ENCODE measurements at places on chromosomes 1 and 21.

DNA sequence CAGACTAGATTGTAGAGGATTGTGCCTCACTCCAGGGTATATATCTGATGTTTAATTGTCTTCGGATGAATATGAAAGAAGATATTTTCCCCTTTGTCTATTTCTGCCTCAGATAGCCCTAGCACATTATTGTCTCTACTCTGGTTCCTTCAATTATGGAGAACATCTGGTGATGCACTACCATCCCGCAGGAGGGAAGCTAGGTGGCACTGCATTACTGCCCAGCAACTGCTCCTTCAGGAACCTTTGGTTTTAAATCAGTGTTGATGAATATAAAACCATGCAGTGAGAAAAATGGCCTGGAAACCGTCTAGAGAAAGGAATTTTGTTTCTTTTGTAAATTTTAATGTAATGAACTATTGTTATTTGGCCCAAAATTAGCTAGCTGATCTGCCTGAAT, 68.5 kb downstream of the GPR88 start:
- DNase-seq = peak; percentile 65

DNA sequence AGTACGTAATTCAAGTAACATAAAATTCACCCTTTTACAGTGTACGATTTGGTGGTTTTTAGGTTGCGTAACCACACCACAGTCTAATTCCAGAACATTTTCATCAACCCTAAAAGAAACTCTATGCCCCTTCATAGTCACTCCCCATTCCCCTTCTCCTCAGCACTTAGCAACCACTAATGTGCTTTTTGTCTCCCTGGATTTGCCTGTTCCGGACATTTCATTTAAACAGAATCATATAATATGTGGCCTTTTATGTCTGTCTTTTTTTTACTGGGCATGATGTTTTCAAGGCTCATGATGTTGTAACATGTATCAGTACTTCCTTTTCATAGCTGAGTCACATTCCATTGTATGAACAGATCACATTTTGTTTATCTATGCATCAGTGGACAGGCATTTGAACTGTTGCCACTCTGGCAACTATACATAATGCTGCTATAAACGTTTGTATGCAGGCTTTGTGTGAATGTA, 20.8 kb downstream of the OBSCN start:
- peak; percentile 89 for DNase-seq

GRCh38 chr1:223331929-223332328, 32.0 kb downstream of the SUSD4 start:
- DNase-seq = peak; percentile 81

GRCh38 chr1:3365523-3366125, 88.8 kb upstream of the ARHGEF16 start:
- no peak for DNase-seq

DNA sequence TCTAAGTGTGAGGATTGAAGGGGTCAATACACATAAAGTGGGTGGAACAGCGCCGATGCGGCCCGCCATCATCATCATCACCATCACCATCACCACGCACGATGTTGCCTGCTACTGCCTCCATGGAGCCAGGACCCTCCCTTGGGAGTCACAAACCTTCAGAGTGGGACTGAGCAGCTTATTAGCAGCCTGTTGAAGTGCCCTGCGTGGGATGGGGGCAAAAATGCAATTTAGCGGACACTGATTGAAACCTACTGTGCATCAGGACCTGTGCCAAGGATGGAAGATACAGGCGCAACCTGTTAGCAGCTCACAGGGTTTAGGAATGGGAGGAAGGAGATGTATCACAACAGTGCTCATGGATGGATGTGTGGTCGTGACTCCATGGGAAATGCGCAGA, 26.7 kb downstream of the STPG1 start:
- no peak for DNase-seq

GRCh38 chr1:209343511-209343910, 240.0 kb upstream of the CAMK1G start:
- DNase-seq = no peak

GRCh38 chr1:174232761-174233160, 73.4 kb downstream of the RABGAP1L start:
- DNase-seq = no peak

DNA sequence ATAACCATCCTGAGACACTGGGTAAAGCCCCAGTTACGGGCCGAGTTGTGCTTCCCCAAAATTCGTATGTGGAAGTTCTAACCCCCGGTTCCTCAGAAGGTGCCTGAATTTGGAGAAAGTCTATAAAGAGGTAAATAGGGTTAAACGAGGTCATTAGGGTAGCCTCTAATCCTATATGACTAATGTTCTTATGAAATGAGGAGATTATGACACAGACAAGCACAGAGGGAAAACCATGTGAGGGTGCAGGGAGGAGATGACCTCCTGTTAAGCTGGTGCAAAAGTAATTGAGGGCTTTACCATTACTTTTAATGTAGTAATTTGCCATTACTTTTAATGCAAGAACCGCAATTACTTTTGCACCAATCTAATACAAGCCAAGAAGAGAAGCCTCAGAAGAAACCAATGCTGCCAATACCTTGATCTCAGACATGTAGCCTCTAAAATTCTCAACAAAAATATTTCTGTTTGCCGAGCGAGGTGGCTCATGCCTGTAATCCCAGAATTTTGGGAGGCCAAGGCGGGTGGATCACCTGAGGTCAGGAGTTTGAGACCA, 260.8 kb downstream of the GPATCH2 start:
- no peak for DNase-seq

GRCh38 chr1:205343431-205344065, 13.2 kb downstream of the KLHDC8A start:
- no peak for DNase-seq

GRCh38 chr1:195335541-195335940, 1272.7 kb downstream of the KCNT2 start:
- peak; percentile 58 for DNase-seq

DNA sequence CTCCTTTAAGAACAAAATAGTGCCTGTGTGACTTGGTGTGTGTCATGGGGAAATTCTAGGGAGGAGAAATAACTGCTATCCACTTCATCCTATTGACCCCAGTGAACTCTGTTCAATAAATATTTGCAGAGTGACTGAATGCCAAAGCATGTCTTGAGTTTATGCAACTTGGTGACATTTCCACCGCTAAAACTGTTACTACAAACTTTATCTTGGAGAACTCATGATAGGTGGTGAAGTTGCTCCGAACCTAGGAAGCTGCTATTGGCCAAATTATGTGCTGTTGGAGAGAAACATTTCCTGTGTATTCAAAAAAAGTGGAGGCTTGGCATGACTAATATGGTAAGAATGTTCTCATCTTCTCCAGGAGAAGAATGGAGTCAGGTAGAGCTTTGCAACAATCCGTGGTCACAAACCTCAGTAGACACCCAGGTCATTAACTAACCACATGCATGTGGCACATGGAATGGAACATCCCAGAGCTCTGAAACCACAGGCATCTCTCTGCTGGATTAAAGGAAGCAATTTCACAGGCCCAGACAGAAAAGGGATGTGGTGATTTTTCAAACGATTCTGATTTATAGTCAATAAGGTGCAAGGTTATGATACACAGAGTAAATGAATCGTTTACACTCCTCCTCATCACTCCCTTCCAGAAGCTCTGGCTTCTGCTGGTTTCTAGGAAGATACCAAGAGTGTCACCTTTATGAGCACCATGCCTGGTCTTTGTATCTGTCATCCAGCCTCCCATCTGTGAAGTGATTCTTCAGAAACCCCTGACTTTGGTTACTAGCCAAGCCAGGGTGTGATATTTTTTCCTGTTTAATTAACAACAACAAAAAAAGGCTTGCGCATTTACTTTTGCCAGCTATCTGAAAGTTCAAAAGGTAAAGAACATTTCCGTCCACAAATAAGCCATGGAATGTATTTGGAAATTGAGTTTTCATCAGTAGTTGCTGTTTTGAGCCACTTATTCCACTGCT, 361.1 kb downstream of the TGFB2 start:
- DNase-seq = peak; percentile 100

DNA sequence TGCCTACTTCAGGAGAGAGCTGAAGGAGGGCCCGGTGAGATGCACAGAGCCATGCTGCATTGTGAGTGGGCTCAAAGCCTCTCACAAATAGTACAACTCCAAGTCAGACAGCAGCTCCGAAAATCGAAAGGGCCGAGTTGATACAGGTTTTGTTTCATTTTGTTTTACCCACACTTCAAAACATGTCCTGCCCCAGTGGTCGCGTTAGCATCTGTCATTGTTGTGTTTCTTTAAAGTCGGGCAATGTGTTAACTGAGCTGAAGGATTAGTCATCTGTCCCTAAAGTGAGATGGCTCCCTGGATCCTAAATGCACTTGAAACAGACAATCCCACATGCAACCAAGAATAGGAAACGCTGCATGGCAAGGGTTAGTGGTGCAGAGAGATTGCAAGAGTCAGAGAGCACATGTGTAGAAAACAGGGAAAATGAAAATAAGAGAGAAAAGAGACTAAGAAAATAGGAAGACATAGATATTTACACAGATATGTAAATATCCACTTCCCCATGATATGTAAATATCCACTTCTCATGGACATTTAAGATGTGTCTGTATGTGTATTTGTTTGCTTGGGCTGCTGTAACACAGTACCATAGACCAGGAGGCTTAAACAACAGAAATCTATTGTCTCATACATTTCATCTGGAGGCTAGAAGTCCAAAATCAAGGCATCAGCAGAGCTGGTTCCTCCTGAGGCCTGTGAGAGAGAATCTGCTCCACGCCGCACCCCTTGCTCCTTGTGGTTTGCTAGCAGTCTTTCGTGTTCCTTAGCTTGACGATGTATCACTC, 131.4 kb upstream of the RAB4A start:
- no peak for DNase-seq

DNA sequence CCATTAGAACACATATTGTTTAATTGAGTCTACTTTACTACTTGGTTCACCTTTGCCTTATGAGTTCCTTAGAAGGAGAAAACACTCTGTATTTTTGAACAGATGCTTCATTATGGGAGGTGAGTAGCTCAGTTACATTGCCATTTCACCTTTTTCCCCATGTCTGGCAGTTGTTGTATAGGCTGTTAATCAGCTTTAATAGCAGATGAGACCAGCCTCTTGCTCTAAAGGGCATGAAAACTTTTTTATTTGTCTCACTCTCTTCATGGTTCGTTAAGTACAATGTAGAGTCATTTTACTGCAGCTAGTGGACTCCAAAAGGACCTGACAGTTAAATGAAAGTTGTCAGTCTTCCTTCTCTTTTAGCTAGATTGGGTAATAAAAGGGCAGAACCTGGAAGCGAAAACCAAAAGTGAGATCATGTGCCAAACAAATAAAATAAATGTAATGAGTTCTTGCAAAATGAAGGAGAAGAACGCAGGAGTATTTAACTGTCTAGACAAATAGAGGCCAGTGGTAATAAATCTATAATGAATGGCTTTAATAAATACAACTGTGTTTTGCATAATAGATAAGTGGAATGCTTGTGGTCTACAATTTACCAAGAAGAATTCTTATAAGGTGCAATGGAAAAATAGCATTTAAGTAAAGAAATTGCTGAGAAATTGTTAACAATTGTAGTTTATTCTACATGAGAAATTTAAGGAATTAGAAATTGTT, 180.0 kb upstream of the NEGR1 start:
- DNase-seq = no peak

DNA sequence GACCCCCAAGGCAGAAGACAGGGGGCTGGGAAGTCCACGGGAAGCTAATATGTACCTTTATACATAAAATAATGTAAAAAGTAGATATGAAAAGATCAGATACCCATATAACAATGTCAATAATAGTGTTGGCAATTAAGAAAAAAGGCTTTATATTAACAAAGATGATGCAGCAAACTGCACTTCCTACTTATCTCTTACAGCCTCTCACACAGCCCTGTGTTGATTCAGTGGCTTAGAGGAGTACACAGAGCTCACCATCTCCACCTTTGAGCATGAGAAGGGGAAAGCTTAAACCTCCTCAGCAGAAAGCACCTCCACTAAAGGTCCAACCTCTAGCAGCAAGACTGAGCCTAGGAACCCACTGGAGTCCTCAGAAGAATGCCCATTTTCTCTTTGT, 7.2 kb upstream of the VSIG8 start:
- no peak for DNase-seq

DNA sequence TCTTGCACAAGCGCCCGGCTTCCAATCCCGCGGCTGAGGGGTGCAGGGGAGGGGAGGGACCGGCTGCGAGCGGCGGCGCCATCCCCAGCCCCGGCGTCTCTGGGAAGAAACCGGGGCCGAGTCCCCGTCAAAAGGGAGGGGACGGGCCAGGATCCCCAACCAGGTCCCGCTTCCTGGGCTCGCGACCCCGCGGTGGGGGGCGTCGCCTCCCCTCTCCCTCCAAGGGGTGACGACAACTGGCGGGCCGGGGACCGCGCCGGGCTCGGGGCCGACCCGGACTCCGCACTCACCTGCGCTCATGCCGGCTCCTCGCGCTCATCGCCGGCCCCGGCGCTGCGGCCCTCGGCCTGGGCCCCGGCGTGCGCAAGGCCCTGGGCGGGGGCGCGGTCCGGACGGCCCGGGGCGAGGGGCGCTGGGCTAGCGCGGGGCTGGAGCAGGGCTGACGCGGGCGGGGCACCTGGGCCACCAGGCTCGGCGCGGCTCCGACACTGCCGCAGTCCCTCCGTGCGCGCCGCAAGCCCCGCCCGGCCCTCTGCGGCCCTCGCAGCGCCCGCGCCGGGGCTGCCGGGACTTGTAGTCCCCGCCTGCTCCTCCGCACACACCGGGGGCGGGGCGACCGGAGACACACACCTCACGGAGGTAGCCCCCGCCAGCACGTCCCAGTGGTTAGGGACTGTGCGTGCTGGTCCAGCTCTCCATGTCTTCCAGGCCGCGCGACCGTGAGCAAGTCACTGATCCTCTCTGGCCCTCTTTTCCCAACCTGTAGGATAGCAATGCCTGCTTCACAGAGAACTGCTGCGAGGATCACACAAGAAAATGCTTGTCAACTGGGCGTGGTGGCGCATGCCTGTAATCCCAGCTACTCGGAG, at the start of gene ATP13A2:
ATP13A2 (minus strand) TSS at position 490 of the 869 bp plus-strand sequence; CDS start at position 300, 190 bp downstream.
- peak; percentile 67 for DNase-seq

DNA sequence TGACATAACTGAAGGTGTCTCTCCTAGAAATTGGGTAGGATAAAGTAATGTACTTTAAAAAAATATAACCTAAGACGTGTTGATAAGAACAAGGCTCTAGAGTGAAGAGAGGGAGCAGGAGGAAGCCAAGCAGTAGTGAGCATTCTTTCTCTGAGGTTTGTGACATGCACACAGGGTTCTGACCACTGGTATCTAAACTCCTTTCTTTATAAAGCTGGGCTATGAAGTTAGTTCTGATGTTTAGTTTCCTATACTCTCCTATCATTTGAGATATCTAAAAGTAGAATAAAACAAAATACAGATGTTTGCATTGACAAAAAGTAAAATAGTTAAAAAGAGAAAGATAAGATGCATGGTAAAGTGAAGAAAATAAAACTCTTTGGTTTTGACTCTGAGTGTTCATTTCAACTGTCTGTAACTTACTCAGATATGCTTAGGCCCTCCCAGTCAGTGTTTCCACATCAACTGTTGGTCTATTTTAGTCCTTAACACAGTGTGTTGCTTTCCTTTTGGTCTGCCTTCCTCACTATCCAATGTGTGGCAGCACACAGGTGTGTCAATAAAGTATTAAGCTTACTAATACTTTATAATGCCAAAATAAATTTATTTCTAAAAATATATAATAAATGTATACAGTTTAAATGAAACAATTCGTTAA, 543.5 kb downstream of the PTPRC start:
- no peak for DNase-seq

GRCh38 chr1:154176337-154176736, 15.6 kb downstream of the TPM3 start:
- peak; percentile 73 for DNase-seq
